Fibroblast of skin of back (primary cell): ENCODE measurements at places on chromosomes 3 and 15.

DNA sequence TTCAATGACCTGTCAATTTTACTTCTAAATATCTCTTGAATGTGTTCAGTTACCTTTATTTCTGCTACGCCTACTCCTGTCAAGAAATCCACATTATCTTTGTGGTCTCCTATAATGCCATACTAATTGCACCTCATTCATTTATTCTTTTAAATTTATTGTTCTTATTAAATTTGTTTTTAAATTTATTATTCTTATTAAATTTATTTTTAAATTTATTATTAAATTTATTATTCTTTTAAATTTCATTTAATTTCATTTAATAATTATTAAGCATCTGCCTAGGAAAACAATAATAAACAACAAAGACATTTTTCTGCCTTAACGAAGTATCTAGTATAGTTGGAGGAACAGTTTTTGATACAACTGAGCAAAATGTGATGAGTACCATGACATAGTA is 211.7 kb downstream of the ZPLD1 start:
- DNase-seq, result no peak

GRCh38 chr3:149473357-149474249 is 894 bp upstream of the TM4SF4 start:
- DNase-seq, result peak; percentile 92

- no peak for DNase-seq
Measured at GRCh38 chr15:81331600-81331999, 7.7 kb upstream of the STARD5 start.

DNA sequence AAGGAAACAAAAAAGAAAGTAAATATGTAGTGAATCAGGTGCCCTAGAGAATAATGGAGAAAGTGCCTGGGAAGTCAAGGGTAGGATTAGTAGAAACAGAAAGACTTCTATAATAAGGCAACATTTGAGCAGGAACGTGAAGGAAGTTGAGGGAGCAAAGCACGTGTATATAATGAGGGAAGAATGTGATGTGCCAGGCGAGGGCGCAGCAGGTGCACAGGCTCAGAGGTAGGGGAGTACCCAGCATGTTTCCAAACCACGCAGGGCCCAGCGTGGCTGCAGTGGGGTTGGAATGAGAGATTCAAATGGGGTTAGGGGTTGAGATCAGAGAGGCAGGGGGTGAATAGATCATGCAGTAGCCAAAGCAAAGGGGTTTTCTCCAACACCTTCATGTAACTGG is 91.9 kb upstream of the VGLL4 start:
- no peak for DNase-seq

GRCh38 chr3:58101499-58102389 is 93.5 kb downstream of the FLNB start:
- no peak for DNase-seq

- no peak for DNase-seq
Measured at GRCh38 chr3:9207116-9207763, 42.2 kb downstream of the SRGAP3 start.

- no peak for DNase-seq
Measured at GRCh38 chr3:132292042-132292441, 25.2 kb upstream of the ACP3 start.

- DNase-seq, result no peak
Measured at GRCh38 chr3:61297821-61298220, 46.6 kb upstream of the FHIT start.
